Activated naive CD4-positive, alpha-beta T cell (primary cell): ENCODE measurements at places on chromosomes 5 and 9.

DNA sequence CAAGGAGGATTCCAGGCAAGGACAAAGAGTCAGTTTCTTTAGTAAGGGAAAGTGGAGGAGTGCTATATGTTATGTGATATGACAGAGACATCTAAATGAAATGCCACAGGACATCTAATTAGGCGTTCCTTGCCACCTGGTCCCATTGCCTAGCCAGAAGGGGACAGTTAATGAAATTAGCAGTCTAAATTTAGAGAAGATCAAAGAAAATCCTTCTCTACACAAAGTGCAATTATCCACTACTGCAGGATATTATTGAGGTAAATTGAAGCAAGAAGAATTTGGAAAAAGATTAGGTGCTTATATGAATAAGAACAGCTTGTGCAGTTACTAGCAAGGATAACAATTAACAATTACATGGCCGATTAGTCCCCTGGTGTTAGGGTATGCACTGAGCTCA, 495.3 kb upstream of the NMUR2 start:
- no peak for DNase-seq

- DNase-seq = no peak
Measured at GRCh38 chr9:132776268-132776667, 101.8 kb downstream of the AK8 start.

- DNase-seq = no peak
Measured at GRCh38 chr5:123382252-123382651, 41.0 kb downstream of the CEP120 start.

DNA sequence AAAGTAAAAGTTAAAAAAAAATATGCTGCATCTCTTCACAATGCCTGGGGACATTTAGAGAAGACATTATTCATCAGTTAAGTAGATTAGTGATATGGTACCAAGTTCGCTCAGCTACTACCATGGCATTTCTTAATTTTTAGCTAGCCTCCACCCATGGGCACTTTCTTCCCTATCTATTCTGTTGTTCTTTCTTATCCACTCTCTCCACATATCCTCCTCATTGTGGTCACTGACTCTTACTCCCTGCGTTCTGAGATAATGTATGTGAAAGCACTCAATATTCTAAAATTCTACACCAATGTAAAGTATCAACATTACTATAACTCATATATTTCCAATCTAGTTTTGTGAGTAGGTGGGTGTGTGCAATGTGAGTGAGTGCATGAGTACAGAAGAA, 609.7 kb upstream of the DAB2 start:
- no peak for DNase-seq

- DNase-seq = no peak
Measured at GRCh38 chr5:95907740-95908706, 53.6 kb downstream of the ELL2 start.

DNA sequence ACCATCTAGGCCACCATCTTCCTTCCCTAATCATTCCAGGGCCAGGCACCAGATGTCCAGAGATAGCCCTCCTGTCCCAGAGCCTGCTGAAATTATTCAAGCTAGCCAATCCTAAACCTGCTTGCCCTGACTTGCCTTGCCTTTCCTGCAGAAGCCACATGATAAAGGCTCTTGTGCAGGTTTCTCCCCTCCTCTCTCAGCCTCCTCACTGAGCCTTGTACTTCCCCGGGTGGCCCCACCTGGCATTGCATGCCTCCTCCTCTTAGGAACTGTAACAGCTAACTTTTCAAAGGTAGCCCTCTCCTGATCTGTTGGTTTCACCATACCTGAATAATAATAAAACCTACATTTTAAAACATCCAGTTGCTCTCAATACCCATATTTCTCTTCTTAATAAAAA, 42.6 kb downstream of the DIRAS2 start:
- DNase-seq = no peak

- DNase-seq = no peak
Measured at GRCh38 chr5:1445313-1445688, at the start of gene SLC6A3. Gene SLC6A3, minus strand, starts transcription at chr5:1445440. Its CDS starts 2,243 bp downstream, at chr5:1443197.

DNA sequence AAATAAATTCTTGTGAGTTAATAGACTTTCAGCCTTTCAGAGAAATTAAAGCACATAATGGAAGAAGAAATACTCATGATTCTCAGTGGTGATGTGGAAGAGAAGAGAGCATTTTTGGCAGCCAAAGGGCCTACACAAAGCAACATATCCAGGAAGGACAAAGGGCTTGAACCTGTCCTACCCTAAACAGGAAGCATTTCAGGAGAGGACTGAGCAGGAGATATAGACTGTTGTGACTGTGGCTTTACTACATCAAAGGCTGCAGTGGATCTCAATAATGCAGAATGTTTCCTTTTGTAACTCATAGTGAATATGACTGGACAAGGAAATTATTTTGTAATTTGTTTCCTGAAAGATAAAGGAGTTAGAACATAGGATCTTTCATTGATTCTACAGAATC, 1.3 kb upstream of the PARP8 start:
- DNase-seq = no peak

DNA sequence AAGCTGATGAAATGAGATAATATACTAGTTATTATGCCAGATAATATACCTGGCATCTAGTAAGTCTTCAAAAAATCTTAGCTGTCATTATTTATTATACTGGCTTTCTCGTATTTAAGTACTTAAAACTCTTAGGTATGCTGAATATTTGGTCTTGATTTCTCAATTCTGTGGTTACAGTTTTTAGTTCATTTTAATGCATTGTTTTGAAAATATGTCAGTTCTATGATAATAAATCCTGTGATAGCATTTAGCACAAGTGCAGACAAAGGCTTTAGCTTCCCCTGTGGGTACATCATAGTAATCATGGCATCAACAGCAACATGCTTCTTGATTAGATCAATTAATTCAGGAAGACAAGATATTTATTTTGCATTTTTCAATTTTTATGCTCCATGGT, 133.0 kb downstream of the SMC2 start:
- no peak for DNase-seq

GRCh38 chr5:115459855-115460341, 84.7 kb downstream of the FEM1C start:
- DNase-seq = no peak

DNA sequence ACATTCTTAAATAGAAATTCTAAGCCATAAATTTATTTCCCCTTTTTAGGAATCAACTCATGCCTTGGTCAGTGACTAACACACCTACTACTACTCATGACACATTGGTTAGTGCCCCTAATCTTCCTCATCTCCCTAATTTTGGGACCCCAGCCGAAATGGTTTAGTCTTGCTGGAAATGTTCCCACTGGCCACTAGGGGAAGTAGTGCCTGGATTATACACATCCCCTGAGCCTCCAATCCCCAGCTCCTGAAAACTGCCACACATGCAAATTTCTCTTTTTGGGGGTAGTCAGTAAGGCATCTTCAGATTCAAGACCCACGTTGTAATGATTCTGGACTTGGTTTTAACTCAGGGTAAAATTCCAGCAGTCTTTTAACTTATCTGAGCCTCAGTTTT, 79.8 kb downstream of the HSD17B3 start:
- DNase-seq = no peak

- DNase-seq = no peak
Measured at GRCh38 chr9:19967216-19967887, 178.5 kb upstream of the SLC24A2 start.

- DNase-seq = no peak
Measured at GRCh38 chr5:56585461-56585860, 229.9 kb upstream of the MAP3K1 start.

DNA sequence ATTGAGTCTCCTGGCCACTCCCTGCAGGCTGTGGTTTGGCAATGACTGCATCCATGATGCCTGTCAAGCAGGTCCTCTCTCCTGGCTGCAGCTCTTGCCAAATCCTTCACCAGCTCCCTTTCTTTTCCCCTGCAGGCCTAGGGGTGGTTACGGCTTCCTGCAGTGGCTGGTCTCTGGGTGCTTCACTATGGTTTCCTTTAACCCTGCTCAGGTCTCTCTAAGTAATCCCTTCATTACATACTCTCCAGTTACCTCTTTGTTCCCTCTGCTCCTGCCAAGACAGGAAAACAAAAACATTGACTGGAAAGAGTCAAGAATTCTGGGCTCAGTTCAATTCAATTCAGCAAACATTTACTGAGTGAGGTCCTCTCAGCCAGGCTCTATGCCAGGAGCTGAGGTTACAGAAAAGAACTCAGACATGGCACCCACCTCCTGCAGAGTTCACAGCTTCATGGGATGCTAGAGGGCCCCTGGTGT, 19.8 kb upstream of the PTPN3 start:
- no peak for DNase-seq

- DNase-seq = no peak
Measured at GRCh38 chr9:133560311-133560710, 25.8 kb downstream of the ADAMTSL2 start.

GRCh38 chr9:98521141-98521540, 187.6 kb downstream of the GABBR2 start:
- no peak for DNase-seq

DNA sequence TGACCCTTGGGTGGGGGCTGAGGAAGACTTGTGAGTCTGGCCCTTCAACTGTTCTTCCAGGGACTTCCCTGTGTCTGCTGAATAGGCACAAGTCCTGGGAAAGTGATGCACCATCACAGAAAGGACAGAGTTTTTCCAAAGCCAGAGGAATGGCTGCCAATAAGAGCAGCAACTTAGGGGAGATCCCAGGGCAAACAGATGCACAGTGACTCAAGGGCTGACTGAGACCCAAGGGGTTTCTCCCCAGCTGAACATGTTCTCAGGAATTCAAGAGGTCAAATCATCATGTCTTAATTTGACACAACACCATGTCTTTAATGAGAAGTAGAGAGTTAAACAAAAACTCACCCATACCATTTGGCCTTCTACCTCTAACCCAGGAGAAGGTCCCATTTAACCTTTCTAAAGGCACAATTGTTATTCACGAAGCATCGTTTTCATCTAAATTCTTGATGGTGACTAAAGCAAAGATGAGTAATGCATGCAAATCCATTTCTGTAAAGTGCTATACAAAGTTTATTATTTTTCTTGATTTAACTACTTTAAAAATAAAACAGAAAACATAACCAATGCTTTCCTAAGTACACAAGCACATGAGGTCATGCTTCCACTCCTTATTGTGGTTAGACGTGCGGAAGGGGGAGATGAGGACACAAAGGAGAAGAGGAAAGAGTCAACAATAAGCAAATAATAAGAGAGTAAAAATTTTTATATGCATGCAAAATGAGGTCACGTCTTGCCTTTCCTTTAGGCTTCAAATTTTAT, 324.1 kb downstream of the PLK2 start:
- no peak for DNase-seq

DNA sequence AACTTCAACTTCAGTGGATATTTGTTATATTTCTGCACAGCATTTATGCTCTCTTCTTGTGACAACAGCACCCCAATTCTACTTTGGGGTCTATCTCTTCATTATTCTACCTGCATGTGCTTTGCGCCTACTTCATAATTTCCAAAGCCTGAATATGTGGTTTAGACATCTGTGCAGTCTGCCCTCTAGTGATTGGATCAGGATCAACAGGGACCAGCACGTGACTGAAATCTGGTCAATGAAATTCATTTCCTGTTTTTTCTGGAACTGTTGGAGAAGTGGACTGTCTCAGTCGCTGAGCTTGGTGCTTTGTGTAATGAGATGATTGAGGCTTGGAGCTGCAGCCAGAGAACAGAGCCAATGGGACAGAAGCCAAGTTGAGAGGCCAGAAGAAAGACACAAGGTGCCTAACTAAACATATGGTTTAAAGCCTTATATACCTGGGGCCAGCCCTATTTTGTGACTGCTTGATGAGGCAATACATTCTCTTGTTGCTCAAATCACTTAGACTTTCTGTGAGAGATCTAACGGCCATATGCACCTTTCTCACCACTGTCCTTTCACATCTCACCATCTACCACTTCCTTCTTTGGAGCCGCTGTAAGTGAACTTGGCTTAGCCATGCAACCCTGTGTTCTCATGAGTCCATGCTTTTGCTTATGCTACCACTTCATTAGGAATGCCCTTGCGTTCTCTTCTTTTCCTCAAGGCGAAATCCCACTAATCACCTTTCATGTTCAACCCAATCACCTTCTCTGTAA, 68.8 kb upstream of the PPP2R2B start:
- no peak for DNase-seq

GRCh38 chr5:3281366-3281765, 314.3 kb upstream of the IRX1 start:
- no peak for DNase-seq

DNA sequence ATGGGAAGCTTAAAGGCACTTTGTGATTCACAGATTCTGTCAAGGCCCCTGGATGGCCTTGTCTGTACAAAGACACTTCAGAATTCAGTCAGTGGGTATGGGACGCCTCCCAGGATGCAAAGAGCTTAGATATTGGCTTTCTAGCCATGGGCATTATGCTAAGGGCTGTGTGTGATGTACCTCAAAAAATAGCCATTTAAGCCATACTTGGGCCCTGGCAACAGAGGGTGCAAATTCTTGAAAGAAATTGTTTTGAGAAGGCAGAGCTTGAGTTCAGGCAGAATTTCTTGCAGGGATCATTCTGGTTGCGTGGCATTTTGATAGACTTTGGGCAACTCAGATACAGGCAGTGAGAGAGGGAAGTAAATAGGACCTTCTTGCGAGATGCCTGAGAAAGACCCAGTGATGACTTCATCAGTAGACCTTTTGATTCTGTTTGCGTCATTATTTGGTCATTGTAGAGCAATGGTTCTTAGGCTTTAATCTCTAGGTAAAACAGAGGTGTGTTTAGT, 3.9 kb downstream of the CYFIP2 start:
- DNase-seq = no peak

GRCh38 chr5:67795781-67796477, 419.6 kb upstream of the PIK3R1 start:
- no peak for DNase-seq

GRCh38 chr9:2290382-2290781, 275.2 kb downstream of the SMARCA2 start:
- no peak for DNase-seq

GRCh38 chr5:179387151-179388110, 42.2 kb upstream of the ADAMTS2 start:
- DNase-seq = no peak
